ENCODE measurements at places on chromosomes 5 and 9. TPM values are rescaled to one million over a fixed set of nuclear protein-coding genes. Genes with fewer than 3 reads are reported as not detected.

The PCDHA2 gene
- total RNA-seq, result not detected

The TAF11L10 gene
- total RNA-seq, result not detected

The SLC22A4 gene
- total RNA-seq, result 1.7 TPM

The FBP2 gene
- not detected for total RNA-seq

The TMEM171 gene
- 3.0 TPM for total RNA-seq

The EFNA5 gene
- 4.2 TPM for total RNA-seq

The SLC27A6 gene
- 0.17 TPM for total RNA-seq

The SLC6A3 gene
- total RNA-seq, result not detected

The AP3B1 gene
- total RNA-seq, result 37.5 TPM

The FOXB2 gene
- total RNA-seq, result not detected

The TCF7 gene
- total RNA-seq, result 2.7 TPM

The LCN15 gene
- not detected for total RNA-seq

The SLC6A18 gene
- total RNA-seq, result not detected

The NRARP gene
- 1.7 TPM for total RNA-seq

The CEMIP2 gene
- 47.4 TPM for total RNA-seq

The FGF10 gene
- 1.0 TPM for total RNA-seq

The DBH gene
- total RNA-seq, result not detected

The TBC1D9B gene
- 31.6 TPM for total RNA-seq

The FIBCD1 gene
- total RNA-seq, result 7.9 TPM

The IL4 gene
- total RNA-seq, result not detected

The PCDHGB4 gene
- total RNA-seq, result 4.0 TPM

The PCDHGA7 gene
- total RNA-seq, result 0.50 TPM

The EIF4EBP3 gene
- 3.9 TPM for total RNA-seq

The THBS4 gene
- total RNA-seq, result 2.4 TPM
